Smooth muscle cell of trachea (primary cell): ENCODE measurements at places on chromosomes 5 and 9. TPM values are rescaled to one million over a fixed set of nuclear protein-coding genes. Genes with fewer than 3 reads are reported as not detected.

The BRD8 gene
- 35.7 and 60.1 TPM in 2 replicates for total RNA-seq

The SLC27A6 gene
- total RNA-seq = under 0.01 and 0.15 TPM in 2 replicates

The PCDHB16 gene
- 0.15 and 0.50 TPM in 2 replicates for total RNA-seq

The SLC36A2 gene
- total RNA-seq = not detected in 2 replicates

The PCDHB5 gene
- 0.29 and 1.3 TPM in 2 replicates for total RNA-seq

The RNF180 gene
- 0.83 and 2.0 TPM in 2 replicates for total RNA-seq

The GARNL3 gene
- 1.3 and 5.0 TPM in 2 replicates for total RNA-seq

The PGM5 gene
- 88.8 and 110 TPM in 2 replicates for total RNA-seq

The SLCO6A1 gene
- not detected in 2 replicates for total RNA-seq

The SMIM33 gene
- not detected in 2 replicates for total RNA-seq

The TSLP gene
- total RNA-seq = 5.7 and 6.5 TPM in 2 replicates

The PRRT1B gene
- not detected in 2 replicates for total RNA-seq
